Tibial artery (tissue), 4 donors: ENCODE measurements at places on chromosomes 4 and X.
A peak's percentile ranks its signal among the peaks of the same experiment; 100 is the strongest.

- H3K27ac ChIP-seq = no peak overlapping the region
- H3K4me3 ChIP-seq = no peak overlapping the region
- no peak for DNase-seq
- no peaks in the 10 kb centered on the region for H3K27me3 ChIP-seq
- H3K36me3 ChIP-seq = peaks cover 54% of the 10 kb centered on the region
- H3K4me1 ChIP-seq = no peaks in the 10 kb centered on the region
Measured at GRCh38 chr4:2646396-2647149, 109.6 kb downstream of the TNIP2 start.

- peaks cover 12% of the 10 kb centered on the region for H3K36me3 ChIP-seq
- H3K27me3 ChIP-seq = no peaks in the 10 kb centered on the region
- H3K4me1 ChIP-seq = peaks cover 10% of the 10 kb centered on the region
- DNase-seq = no peak
Measured at GRCh38 chrX:14919407-14919806, 46.2 kb downstream of the MOSPD2 start.

DNA sequence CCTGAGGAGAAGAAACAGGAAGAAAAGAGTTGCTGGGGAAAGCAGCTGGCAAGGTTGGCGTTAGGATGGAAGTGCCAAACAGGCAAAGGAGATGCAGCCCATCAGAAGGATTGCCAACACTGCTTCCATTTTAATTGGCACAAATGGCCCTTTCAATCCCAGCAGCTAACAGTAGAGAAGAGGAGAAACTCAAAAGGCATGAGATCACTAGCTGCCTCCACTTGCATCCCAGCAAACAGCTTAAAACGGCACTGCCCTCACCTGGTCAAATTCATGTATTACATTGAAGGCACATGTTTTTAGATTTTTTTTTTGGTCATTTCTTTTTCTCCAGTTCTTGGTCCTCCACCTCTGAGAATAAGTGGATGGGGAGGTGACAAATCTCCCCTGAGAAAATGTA, 14.9 kb upstream of the LOC101059915 start:
- no peaks in the 10 kb centered on the region for H3K36me3 ChIP-seq
- no peak overlapping the region for H3K4me3 ChIP-seq
- H3K27me3 ChIP-seq = no peaks in the 10 kb centered on the region
- H3K4me1 ChIP-seq = no peaks in the 10 kb centered on the region

DNA sequence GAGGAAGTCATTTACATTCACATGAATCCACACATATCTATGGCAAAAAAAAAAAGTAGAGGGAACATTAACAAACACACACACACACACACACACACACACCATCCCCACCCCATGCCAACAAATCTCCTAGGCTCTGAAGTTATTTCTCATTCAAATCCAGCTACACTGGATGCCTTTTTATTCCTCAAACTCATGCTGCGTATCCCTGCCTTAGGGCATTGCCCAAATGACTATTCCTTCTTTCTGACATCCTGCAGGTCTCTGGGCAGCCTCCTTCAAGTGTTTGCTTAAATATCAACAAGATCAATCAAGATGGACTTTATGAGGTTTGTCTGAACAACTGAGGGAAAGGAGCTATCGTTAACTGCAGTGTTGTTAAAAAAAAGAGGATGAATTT, 106.5 kb upstream of the FAM9A start:
- no peaks in the 10 kb centered on the region for H3K4me1 ChIP-seq
- H3K4me3 ChIP-seq = no peak overlapping the region
- no peaks in the 10 kb centered on the region for H3K27me3 ChIP-seq
- no peaks in the 10 kb centered on the region for H3K36me3 ChIP-seq
- DNase-seq = no peak
- no peak overlapping the region for H3K27ac ChIP-seq

GRCh38 chrX:37509349-37509748, 62.1 kb upstream of the LANCL3 start:
- no peaks in the 10 kb centered on the region for H3K4me1 ChIP-seq
- no peak overlapping the region for H3K27ac ChIP-seq
- H3K36me3 ChIP-seq = no peaks in the 10 kb centered on the region
- no peak for DNase-seq
- no peaks in the 10 kb centered on the region for H3K27me3 ChIP-seq

DNA sequence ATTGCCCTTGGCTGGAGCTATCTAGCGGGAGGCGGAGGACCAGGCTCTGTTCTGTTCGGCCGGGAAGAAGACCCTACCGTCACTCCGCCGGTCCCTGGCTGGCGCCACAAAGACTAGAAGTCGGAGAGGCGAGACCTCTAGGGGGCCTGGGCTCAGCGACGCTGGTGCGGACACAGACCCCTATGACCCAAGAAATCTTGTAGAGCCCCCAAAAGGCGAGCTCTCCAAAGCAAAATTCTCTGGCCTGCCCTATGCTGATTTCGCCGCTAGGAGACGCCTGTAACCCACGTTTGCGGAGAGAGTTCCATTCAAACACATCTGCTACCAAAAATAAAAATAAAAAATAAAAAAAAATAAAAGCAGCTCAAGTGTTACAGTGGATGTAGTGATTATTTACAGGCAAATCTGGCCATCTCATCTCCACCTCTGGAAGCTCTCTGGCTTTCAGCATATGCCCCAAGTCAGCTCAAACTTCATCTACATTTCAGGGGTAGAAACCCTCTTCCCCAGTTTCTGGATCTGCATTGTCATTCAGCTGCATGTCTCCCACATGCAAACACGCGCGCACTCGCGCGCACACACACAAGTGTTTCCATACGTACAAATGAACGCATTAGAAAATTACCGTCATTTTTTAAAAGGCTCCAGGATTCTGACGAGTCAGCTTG, 2.4 kb upstream of the PCDH10 start:
- peaks cover 28% of the 10 kb centered on the region for H3K4me1 ChIP-seq
- no peak for DNase-seq
- no peaks in the 10 kb centered on the region for H3K36me3 ChIP-seq

DNA sequence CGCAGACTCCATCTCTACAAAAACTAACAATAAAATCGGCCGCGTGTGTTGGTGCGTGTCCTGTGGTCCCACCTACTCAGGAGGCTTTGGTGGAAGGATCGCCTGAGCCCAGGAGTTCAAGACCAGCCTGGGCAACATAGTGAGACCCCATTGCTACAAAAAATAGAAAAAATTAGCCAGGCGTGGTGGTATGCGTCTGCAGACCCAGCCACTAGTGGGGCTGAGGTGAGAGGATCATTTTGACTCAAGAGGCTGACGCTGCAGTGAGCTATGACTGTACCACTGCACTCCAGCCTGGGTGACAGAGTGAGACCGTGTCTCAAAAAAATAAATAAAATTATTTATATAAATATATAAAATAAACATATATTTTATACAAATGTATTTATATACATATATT, 22.3 kb downstream of the ASMTL start:
- H3K36me3 ChIP-seq = peaks cover 34% of the 10 kb centered on the region
- no peaks in the 10 kb centered on the region for H3K27me3 ChIP-seq
- no peak overlapping the region for H3K27ac ChIP-seq
- H3K4me3 ChIP-seq = no peak overlapping the region
- no peak for DNase-seq
- no peaks in the 10 kb centered on the region for H3K4me1 ChIP-seq

DNA sequence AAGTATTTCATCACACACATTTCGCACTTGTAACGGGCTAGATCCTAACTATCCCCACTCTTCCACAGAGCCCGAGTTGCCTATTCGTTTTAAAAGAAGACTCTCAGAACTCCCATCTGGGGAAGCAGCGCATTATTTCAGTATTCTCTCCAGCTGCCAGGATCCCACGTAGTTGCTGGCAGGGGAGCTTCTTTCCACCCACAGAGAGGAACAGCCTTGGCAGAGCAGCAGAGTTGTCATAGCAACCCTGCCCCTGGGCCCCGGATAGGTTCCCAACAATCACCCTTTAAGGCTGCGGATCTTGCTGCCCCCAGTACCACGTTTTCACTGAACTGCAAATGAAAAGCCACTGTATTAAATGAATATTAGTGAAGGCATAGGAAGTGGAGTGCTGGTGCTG, 106.7 kb downstream of the GPM6A start:
- DNase-seq = no peak
- H3K4me3 ChIP-seq = no peak overlapping the region
- peaks cover 6% of the 10 kb centered on the region for H3K4me1 ChIP-seq
- no peaks in the 10 kb centered on the region for H3K36me3 ChIP-seq
- no peaks in the 10 kb centered on the region for H3K27me3 ChIP-seq
- H3K27ac ChIP-seq = no peak overlapping the region

- H3K27ac ChIP-seq = no peak overlapping the region
- no peak for DNase-seq
- no peaks in the 10 kb centered on the region for H3K4me1 ChIP-seq
- no peak overlapping the region for H3K4me3 ChIP-seq
- no peaks in the 10 kb centered on the region for H3K36me3 ChIP-seq
- no peaks in the 10 kb centered on the region for H3K27me3 ChIP-seq
Measured at GRCh38 chr4:138775890-138776289, 239.7 kb upstream of the NOCT start.

GRCh38 chr4:134313591-134313990, 112.0 kb upstream of the PABPC4L start:
- no peaks in the 10 kb centered on the region for H3K36me3 ChIP-seq
- no peaks in the 10 kb centered on the region for H3K27me3 ChIP-seq
- H3K4me3 ChIP-seq = no peak overlapping the region
- H3K27ac ChIP-seq = no peak overlapping the region

DNA sequence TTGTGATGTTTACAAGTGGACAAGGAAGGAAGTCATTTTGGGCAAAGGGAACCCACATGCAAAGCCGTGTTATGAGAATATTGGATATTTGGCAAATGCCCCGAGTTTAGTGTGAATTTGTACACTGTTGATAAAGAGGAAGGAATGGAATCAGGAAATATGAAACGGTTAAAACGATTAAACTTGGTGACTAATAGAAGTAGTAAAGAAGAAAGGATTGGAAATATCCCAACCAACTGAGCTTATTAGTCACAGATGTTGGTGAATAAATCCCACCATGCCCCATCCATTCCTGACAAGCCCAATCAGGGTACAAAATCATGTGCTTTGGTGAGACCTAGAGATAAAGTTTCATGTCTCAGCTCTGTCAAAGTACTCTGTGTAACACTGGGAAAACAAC, 22.0 kb downstream of the ARHGAP24 start:
- H3K4me3 ChIP-seq = no peak overlapping the region
- peaks cover 4% of the 10 kb centered on the region for H3K4me1 ChIP-seq
- DNase-seq = no peak
- H3K27me3 ChIP-seq = no peaks in the 10 kb centered on the region

DNA sequence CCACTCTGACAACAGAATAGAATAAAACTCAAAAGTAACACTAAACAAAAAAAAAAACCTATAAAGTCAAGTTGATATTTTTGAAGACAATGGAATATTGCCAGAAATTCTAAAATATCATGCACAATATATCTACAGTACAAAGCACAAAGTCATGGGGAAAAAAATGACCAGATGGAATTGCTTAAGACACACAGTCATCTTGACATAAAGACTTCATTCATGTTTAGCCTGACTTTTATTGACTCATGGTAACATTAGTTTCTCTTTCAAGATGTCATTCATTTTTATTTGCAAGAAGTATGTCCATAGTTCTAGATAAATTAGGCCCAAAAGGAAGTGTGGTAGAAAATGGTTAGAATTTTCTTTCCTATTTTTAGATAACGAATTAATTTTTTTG, 259.1 kb downstream of the CAMK2D start:
- no peak overlapping the region for H3K27ac ChIP-seq
- H3K4me1 ChIP-seq = no peaks in the 10 kb centered on the region
- no peak for DNase-seq
- H3K27me3 ChIP-seq = no peaks in the 10 kb centered on the region
- peaks cover 16% of the 10 kb centered on the region for H3K36me3 ChIP-seq
- H3K4me3 ChIP-seq = no peak overlapping the region

- no peaks in the 10 kb centered on the region for H3K27me3 ChIP-seq
- H3K4me1 ChIP-seq = no peaks in the 10 kb centered on the region
- no peak overlapping the region for H3K27ac ChIP-seq
- no peaks in the 10 kb centered on the region for H3K36me3 ChIP-seq
- no peak for DNase-seq
- no peak overlapping the region for H3K4me3 ChIP-seq
Measured at GRCh38 chr4:186719925-186720694, 3.5 kb downstream of the FAT1 start.

- no peak for DNase-seq
- no peak overlapping the region for H3K4me3 ChIP-seq
- H3K4me1 ChIP-seq = no peaks in the 10 kb centered on the region
- H3K27ac ChIP-seq = no peak overlapping the region
- no peaks in the 10 kb centered on the region for H3K27me3 ChIP-seq
- no peaks in the 10 kb centered on the region for H3K36me3 ChIP-seq
Measured at GRCh38 chr4:117874216-117874615, 160.1 kb upstream of the NDST3 start.

- H3K4me1 ChIP-seq = no peaks in the 10 kb centered on the region
- H3K27me3 ChIP-seq = no peaks in the 10 kb centered on the region
- no peak overlapping the region for H3K27ac ChIP-seq
- no peaks in the 10 kb centered on the region for H3K36me3 ChIP-seq
Measured at GRCh38 chrX:40273356-40274050, 175.7 kb upstream of the BCOR start.

- no peak for DNase-seq
- H3K4me3 ChIP-seq = no peak overlapping the region
- H3K4me1 ChIP-seq = no peaks in the 10 kb centered on the region
- H3K27me3 ChIP-seq = no peaks in the 10 kb centered on the region
Measured at GRCh38 chrX:115297189-115297588, 7.7 kb downstream of the LUZP4 start.

- no peaks in the 10 kb centered on the region for H3K4me1 ChIP-seq
- no peak overlapping the region for H3K4me3 ChIP-seq
- H3K27ac ChIP-seq = no peak overlapping the region
- DNase-seq = no peak
Measured at GRCh38 chr4:108210989-108211835, 42.5 kb upstream of the LEF1 start.

- H3K36me3 ChIP-seq = no peaks in the 10 kb centered on the region
- H3K4me3 ChIP-seq = no peak overlapping the region
- H3K27ac ChIP-seq = no peak overlapping the region
- DNase-seq = no peak
Measured at GRCh38 chr4:125461676-125462363, 147.1 kb downstream of the FAT4 start.

DNA sequence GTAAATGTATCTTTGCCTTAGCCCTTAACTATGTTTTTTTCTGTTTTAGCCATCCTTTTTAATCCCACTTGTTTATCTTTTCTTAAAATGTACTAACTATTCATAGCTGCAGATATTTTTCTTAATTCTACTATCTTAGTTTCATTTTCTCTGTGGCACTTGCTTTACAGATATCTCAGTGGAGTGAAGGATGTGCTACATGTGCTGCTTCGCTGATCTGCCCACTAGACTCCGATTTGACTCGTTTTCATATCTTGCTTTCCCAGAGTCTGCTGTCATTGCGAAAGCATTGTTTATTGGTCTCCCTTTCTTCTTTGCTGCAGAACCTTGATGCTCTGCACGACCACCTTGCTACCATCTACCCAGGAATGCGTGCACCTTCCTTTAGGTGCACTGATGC, 30.6 kb downstream of the GUCY1B1 start:
- H3K27ac ChIP-seq = no peak overlapping the region
- peaks cover 8% of the 10 kb centered on the region for H3K36me3 ChIP-seq
- peak overlapping the region; percentile 28 for H3K4me3 ChIP-seq
- DNase-seq = no peak
- H3K4me1 ChIP-seq = peaks cover 6% of the 10 kb centered on the region
